GM23338 (cell line): ENCODE measurements at places on chromosomes 5 and 9. TPM values are rescaled to one million over a fixed set of nuclear protein-coding genes. Genes with fewer than 3 reads are reported as not detected.

GRCh38 chr9:31776471-31776870 is 608.0 kb upstream of the ACO1 start:
- no peaks in the 10 kb centered on the region for H3K27me3 ChIP-seq
- H3K36me3 ChIP-seq, result peaks cover 4% of the 10 kb centered on the region; the same call in 1 of the 2 replicates
- DNase-seq, result no peak
- H3K4me1 ChIP-seq, result no peaks in the 10 kb centered on the region
- no peak overlapping the region for H3K27ac ChIP-seq

DNA sequence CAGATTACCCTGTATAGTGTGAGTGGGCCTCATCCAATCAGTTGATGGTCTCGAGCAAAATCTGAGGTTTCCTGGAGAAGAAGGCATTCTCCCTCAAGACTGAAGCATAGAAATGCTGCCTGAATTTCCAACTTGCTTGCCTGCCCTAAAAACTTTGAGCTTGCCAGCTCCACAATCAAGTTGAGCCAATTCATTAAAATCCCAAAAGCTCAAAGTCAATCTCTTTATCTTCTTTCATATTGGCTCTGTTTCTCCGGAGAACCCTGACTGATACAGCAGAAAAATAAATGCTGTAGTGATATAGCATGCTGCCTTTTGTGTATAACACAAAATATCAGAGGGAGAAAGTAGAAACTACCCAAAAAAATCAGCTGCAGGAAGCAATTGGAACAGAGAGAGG is 72.5 kb upstream of the NMUR2 start:
- H3K27me3 ChIP-seq, result no peaks in the 10 kb centered on the region
- no peak for DNase-seq
- H3K27ac ChIP-seq, result no peak overlapping the region

The CRB2 gene
- 9.8 and 10.2 TPM in 2 replicates for total RNA-seq

- no peak overlapping the region for H3K4me3 ChIP-seq
- DNase-seq, result peak; percentile 85
- H3K36me3 ChIP-seq, result no peaks in the 10 kb centered on the region
- H3K27me3 ChIP-seq, result no peaks in the 10 kb centered on the region
Measured at GRCh38 chr5:141814064-141814964, 63.9 kb downstream of the PCDH1 start.

DNA sequence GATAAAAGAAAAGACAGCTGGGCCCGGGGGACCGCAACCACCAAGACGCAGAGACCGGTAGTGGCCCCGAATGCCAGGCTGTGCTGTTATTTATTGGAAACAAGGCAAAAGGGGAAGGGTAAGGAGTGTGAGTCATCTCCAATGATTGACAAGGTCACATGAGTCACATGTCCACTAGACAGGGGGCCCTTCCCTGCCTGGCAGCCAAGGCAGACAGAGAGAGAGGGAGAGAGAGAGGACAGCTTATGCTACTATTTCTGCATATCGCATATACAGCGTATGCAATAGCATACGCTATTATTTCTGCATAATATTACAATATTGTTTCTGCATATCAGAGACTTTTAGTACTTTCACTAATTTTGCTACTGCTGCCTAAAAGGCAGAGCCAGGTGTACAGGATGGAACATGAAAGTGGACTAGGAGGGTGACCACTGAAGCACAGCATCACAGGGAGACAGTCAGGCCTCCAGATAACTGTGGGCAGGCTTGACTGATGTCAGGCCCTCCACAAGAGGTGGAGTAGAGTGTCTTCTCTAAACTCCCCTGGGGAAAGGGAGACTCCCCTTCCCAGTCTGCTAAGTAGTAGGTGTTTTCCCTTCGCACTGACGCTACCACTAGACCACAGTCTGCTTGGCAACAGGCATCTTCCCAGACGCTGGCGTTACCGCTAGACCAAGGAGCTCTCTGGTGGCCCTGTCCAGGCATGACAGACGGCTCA is 50.3 kb downstream of the RFX3 start:
- peaks cover 24% of the 10 kb centered on the region for H3K4me1 ChIP-seq
- no peaks in the 10 kb centered on the region for H3K27me3 ChIP-seq
- no peak overlapping the region for H3K27ac ChIP-seq
- H3K4me3 ChIP-seq, result no peak overlapping the region
- no peaks in the 10 kb centered on the region for H3K36me3 ChIP-seq

The C9 gene
- 2.8 TPM in 1 of 2 replicates, not detected in the other for total RNA-seq

GRCh38 chr5:157328277-157328912 is 62.5 kb downstream of the CYFIP2 start:
- H3K27ac ChIP-seq, result peak overlapping the region; percentile 22; the same call in 1 of the 2 replicates
- no peaks in the 10 kb centered on the region for H3K27me3 ChIP-seq
- H3K4me3 ChIP-seq, result no peak overlapping the region
- peak; percentile 89 for DNase-seq
- no peaks in the 10 kb centered on the region for H3K4me1 ChIP-seq
- peaks cover 31% of the 10 kb centered on the region for H3K36me3 ChIP-seq

GRCh38 chr5:142688281-142688989 is 2.5 kb upstream of the FGF1 start:
- DNase-seq, result no peak
- H3K27me3 ChIP-seq, result no peaks in the 10 kb centered on the region
- H3K4me1 ChIP-seq, result peaks cover 51% of the 10 kb centered on the region

DNA sequence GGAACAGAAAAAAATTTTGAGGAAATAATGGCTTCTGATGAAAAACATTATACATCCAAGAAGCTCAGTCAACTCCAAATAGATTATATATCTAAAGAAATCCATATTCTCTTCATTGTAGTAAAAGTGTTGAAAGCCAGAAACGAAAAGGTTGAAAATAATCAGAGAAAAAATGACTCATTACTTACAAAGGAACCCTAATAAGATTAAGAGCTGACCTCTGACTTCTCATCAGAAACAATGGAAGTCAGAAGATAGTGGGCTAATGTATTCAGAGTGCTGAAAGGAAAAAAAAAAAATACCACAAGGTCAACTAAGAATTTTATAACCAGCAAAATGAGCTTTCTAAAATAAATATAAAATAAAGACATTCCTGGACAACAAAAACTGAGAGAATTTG is 60.0 kb downstream of the HSD17B4 start:
- peaks cover 49% of the 10 kb centered on the region for H3K36me3 ChIP-seq
- H3K4me3 ChIP-seq, result no peak overlapping the region
- no peaks in the 10 kb centered on the region for H3K27me3 ChIP-seq

DNA sequence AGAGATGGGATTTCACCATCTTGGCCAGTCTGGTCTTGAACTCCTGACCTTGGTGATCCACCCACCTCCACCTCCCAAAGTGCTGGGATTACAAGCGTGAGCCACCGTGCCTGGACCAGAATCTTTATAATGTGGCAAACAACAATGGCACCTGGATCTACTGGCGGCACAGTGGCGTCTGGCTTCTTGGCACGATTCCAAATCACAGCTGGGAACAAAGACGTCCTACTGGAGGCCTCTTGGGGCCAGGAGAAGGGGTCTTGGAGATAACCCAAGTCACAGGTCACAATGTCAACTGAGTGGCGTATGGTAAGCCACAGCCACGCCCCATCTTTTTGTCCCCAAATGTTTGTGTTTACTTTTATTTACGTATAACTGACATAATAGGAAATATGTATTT is 77.8 kb upstream of the RAPGEF1 start:
- H3K36me3 ChIP-seq, result no peaks in the 10 kb centered on the region
- no peak overlapping the region for H3K4me3 ChIP-seq
- DNase-seq, result no peak
- no peaks in the 10 kb centered on the region for H3K27me3 ChIP-seq
- peaks cover 7% of the 10 kb centered on the region for H3K4me1 ChIP-seq

The NSD1 gene
- 85.9 and 106 TPM in 2 replicates for total RNA-seq

- peak overlapping the region; percentile 77 for H3K4me3 ChIP-seq
- DNase-seq, result no peak
- H3K27ac ChIP-seq, result no peak overlapping the region; the same call in 1 of the 2 replicates
- H3K36me3 ChIP-seq, result no peaks in the 10 kb centered on the region
Measured at GRCh38 chr5:173056783-173057061, 570 bp downstream of the CREBRF start.

The NDUFA8 gene
- 36.6 and 39.7 TPM in 2 replicates for total RNA-seq

The DDX4 gene
- 0.83 TPM in 1 of 2 replicates, not detected in the other for total RNA-seq

DNA sequence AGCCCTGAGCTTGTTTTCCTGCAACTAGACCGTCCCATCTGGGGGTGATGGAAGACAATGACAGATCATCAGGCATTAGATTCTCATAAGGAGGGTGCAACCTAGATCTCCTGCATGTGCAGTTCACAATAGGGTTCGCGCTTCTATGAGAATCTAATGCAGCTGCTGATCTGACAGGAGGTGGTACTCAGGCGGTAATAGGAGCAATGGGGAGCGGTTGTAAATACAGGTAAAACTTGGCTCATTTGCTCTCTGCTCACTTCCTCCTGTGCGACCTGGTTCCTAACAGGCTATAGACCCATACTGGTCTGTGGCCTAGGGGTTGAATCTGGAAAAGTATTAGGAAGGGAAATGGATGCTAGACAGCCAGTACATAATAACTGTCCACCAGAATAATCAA is 39.7 kb downstream of the PTTG1 start:
- H3K4me3 ChIP-seq, result no peak overlapping the region
- DNase-seq, result no peak
- no peaks in the 10 kb centered on the region for H3K27me3 ChIP-seq
- H3K4me1 ChIP-seq, result no peaks in the 10 kb centered on the region

- H3K27me3 ChIP-seq, result no peaks in the 10 kb centered on the region
- H3K27ac ChIP-seq, result no peak overlapping the region
- DNase-seq, result peak; percentile 21
Measured at GRCh38 chr5:95130941-95131340, 154.0 kb downstream of the MCTP1 start.

The VCAN gene
- total RNA-seq, result 373 and 404 TPM in 2 replicates

DNA sequence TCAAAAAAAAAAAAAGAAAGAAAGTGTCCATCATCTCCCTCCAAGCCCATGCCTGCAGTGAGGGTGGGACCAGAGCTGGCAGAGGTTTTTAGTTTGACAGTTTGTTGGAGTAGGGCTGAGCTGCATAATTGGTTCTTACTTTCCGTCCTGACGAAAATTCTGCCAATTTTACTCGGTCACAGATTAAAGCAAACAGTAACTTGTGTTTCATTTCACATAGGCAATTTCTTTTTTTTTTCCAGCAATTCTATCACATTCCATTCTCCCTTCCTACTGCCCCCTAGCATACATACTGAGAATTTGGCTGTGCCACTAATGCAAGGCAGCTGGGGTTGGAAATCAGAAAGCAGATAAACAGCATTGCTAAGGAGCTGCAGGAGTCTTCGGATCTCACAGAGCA is 132.4 kb downstream of the FRMD3 start:
- no peak overlapping the region for H3K4me3 ChIP-seq
- no peaks in the 10 kb centered on the region for H3K36me3 ChIP-seq
- no peaks in the 10 kb centered on the region for H3K27me3 ChIP-seq

DNA sequence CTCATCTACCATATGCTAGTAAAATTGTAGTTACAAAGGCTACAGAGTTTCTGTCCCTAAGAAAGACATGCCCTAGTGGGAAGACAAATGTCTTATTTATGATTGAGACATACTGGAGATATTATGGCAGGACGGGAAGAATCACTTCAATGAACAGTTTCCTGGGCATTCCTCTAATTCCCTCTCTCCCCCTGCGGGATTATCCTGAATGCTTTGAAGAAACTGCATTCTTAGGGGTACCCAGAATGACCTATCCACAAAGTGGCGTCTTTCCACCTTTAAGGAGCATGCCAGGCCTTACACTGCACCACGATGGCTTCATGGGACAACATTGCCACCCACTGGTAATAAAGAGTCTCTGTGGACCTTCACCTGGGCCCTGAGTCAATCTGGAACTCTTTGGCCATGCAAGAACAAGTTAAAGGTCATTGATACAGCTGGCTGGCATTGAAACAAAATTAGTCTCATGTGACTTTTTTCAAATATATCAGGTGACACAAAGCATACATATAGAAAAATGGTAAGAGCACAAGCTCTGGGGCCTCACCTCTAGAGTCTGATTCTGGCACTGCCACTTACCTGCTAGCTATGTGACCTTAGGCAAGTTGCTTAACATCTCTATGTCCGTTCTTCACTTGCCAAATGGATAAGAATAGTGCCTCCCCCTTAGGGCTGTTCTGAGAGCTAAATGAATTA is 32.0 kb downstream of the ANKRD55 start:
- H3K36me3 ChIP-seq, result no peaks in the 10 kb centered on the region
- no peak overlapping the region for H3K27ac ChIP-seq
- peak; percentile 85 for DNase-seq
- H3K4me1 ChIP-seq, result no peaks in the 10 kb centered on the region

The SLC45A2 gene
- not detected in 2 replicates for total RNA-seq

The GGTA1 gene
- total RNA-seq, result not detected in 2 replicates

DNA sequence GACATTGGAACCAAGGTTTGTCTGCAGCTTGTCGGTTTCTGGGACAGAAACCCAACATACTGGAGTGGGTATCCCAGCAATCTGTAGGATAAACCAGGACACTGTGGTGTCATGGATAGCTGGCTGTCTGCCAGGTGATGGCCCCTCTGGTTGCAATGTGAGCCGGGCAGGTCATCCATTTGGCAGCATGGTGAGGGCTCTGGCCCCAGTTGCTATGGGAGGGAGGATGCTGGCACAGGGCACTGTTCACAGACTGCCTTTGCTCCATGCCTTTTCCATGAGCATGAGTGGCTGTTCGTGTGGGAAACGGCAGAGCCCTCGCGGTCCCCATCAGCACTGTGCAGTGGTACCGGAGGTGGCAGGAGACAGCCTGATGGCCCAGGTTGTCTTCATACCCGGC is 6.4 kb downstream of the S1PR3 start:
- peaks cover 1% of the 10 kb centered on the region; the same call in 1 of the 2 replicates for H3K27me3 ChIP-seq
- DNase-seq, result no peak
- peaks cover 13% of the 10 kb centered on the region; the same call in 1 of the 2 replicates for H3K4me1 ChIP-seq
- H3K4me3 ChIP-seq, result no peak overlapping the region
- no peaks in the 10 kb centered on the region; the same call in none of the 2 replicates for H3K36me3 ChIP-seq
- no peak overlapping the region for H3K27ac ChIP-seq

DNA sequence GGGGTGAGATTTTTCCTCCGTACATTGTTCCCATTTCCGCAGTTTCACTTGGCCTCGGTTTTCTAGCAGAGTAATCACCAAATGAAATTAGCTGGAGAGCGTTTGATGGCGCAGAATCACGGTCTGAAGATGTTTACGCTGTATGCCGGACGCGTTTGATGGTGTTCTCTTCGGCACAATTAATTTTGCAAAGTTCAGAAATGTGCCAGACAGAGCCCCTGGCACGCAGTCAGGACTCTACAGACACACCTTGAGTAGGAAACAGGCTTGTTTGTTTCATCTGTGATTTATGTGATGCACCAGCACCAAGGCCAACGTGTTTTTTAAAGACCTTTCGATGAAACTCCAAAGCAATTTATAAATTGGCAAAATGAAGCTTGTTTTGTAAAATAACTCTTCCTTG is 863 bp upstream of the LIFR start:
- no peak for DNase-seq
- no peaks in the 10 kb centered on the region for H3K27me3 ChIP-seq
- H3K36me3 ChIP-seq, result no peaks in the 10 kb centered on the region
- H3K27ac ChIP-seq, result peak overlapping the region; percentile 90
- peaks cover 25% of the 10 kb centered on the region for H3K4me1 ChIP-seq
- peak overlapping the region; percentile 86 for H3K4me3 ChIP-seq

The SMIM33 gene
- not detected in 2 replicates for total RNA-seq

DNA sequence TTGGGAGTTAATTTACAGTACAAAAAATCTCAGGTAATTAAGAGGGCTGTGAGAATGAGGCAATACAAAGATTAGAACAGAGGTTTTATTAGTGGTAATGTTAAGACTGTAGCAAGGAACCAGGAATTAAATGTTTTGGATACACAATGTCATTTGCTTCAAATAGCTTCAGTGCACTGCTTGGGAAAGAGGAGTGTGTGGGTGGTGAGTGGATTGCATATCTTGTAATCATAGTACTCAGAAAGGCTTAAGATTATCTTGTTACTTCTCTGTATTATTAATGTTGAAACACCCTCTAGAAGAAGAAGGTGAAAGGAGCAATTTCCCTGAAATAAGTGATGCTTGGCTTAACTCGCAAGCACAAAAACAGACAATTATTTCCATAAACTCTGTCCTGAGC is 21.0 kb upstream of the TBCA start:
- H3K4me1 ChIP-seq, result no peaks in the 10 kb centered on the region
- H3K4me3 ChIP-seq, result no peak overlapping the region
- H3K27ac ChIP-seq, result no peak overlapping the region

The MLANA gene
- total RNA-seq, result not detected in 2 replicates
